ENCODE measurements at places on chromosomes 3 and 15.

- DNase-seq, result no peak
Measured at GRCh38 chr3:20056725-20057611, 16.7 kb downstream of the KAT2B start.

- DNase-seq, result no peak
Measured at GRCh38 chr3:112699436-112699978, 58.6 kb upstream of the CCDC80 start.

DNA sequence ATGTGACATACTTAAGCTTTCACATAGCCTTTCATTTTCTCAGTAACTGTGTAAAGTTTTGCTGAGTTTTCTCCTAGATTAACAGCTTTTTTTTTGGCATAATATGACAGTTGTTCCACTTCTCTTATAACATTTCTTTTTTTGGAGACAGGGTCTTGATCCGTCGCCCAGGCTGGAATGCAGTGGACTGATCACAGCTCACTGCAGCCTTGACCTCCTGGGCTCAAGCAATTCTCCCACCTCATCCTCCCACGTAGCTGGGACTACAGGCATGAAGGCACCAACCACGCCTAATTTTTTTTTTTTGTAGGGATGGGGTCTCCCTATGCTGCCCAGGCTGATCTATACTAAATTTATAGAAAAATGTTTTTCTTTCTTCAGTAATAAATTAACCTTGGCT lies 30.1 kb downstream of the DLG1 start:
- no peak for DNase-seq

DNA sequence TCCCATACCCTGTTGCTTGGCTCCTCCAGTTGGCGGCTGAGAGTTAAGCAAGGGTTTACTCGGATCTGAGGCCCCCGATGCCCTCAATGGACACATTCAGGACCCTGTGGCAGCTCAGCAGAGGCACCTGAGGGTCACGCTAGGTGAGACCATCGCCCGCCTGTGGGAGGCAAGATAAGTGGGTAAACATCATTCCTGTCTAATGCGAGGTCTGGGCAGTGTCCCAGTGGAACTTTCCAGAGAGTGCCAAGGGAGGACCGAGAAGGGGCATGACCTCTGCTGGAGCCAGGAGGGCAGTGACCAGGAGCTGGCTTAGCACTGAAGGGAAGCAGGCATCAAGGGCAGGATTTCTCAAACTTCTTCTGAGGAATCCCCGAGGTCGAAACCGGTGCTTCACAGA lies 65.4 kb upstream of the SEC61A1 start:
- no peak for DNase-seq

DNA sequence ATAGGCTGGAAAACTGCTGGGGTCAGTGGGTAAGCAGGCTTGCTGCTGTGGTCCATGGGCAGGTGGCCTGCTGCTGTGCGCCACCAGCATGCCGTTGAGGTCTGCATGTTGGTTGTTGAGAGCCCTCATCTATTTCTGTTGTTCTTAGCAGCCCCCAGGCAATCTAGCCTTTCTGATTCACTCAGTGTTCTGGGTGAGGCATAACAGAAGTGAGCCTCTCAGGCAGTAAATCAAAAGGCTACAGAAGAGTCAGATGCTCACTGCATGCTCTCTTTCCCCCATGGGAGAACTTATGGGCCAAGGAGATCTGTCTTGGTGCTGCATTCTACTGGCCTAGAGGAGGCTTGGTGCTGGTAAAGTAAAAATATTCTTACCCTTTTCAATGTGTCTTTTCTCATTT lies 67.8 kb upstream of the ATP10A start:
- no peak for DNase-seq
